GF-D8 (cell line): ENCODE measurements at places on chromosomes 2 and 18.

GRCh38 chr2:140680862-140681261 is 1450.0 kb downstream of the LRP1B start:
- no peak for DNase-seq

DNA sequence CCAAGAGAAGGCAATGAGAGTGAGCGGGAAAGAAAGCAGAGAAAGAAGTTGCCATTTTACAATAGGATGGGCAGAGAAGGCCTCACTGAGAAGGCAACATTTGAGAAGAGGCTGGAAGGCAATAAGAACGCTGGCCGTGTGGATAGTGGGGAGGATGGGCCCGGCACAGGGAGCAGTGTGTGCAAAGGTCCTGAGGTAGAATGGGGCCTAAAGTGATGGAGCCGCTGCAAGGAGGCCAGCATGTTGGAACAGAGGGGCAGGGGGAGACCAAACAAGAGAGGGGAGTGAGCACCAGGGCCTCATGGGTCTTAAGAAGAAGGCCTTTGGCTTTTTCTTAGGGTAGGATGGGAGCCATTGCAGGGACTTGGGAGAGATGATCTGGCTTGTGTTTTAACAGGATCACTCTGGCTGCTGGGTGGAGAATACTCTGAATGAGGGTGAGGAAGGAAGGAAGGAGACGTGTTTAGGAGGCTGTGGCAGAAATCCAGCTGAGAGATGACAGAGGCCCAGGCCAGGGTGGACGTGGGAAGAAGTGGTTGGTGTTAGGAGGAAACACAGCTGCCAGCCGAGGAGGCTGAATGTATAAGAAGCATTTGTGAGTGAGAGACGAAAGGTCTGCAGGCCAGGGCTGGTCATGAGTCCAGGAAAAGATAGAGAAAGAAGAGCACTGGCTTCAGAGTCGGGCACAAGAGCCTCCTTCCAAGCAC is 159.8 kb downstream of the KLHL29 start:
- DNase-seq = no peak

DNA sequence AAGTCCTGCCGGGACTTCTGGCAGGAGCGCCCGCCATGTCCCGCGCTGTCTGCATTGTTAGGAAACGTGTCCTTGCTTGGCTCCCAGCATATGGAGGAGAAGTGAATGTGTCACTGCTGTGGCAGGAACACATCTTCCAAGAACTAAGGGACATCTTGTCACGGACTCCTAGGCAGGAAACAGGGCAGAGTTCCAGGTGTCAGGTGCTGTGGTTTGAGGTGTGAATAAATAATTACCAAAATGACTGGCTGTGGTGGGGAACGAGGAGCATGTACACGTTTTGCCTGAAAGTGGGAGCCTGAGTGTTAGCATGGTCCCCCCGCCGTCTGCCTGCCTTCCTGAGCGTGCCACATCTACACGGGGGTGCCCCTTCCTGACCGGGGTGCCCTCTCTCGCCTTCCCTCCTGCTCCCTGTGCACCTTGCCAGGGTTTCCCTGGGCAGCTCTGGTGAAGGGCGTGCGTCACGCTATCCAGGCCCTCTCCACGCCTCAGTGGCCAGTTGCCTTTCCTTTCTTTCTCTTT is 237.5 kb downstream of the LDLRAD4 start:
- no peak for DNase-seq

DNA sequence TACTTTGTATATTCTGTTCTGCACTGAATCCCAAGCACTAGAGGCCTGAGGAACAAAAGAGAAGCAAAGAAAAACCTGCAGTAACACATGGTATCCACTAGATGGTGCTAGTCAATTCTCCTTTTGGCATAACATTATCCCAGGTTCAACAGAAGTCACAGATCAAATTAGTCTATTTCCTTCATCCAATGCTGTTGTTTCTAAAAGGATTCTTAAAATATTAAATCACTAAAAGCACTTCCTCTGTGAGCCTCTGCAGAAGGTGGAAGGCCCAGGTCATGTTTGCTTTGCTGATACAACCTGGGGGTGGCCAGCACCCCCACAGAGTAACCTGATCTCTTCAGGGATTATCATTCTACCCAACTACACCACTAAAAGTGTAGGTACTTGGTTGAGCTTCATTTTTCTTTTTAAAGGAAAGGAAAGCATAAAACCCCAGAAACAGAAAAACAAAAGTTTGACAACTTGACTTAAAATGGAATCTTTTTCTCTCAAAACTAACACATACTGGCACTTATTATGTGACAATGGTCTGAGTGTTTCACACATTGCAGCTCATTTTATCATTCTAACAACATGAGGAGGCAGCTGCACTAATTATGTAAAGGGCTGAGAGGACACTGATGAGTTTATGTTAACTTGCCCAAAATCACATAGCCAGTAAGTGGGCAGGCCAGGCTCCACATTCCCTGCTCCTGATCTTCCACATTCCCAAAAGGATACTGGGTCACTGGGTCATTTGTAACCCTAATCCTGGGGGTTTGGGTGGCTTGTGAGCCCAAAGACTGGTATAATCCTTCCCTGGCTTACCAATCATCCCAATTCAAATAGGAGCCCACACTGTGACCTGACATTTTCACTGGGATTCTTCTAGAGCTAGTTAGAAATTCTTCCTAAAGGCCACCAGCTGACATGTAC is 66.8 kb upstream of the DNER start:
- DNase-seq = no peak

- DNase-seq = peak; percentile 100
Observed at GRCh38 chr18:9782073-9782857, 74.2 kb downstream of the RAB31 start.

- no peak for DNase-seq
Observed at GRCh38 chr2:112680666-112681101, 34.9 kb downstream of the SLC20A1 start.

- DNase-seq = no peak
Observed at GRCh38 chr2:203578759-203579643, 43.9 kb upstream of the RAPH1 start.
